AG04449 (cell line): ENCODE measurements at places on chromosomes 7 and 10.

DNA sequence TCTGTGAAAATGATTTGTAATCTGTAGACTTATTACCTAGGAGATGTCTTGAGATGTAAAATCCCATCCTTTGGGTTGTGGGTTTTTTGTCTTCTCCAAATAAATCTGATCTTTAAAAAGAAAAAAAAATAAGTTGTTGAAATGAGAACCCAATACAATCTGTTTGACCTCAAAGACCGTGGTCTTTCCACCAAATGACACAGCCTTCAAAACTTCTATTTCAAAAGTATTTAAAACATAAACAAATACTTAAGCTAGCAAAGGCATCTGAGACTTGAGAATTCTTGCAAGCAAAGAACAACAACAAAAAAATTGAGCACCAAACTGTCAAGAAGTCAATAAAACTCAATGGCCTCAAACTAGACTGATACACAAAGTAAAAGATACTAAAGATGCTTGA, 67.9 kb upstream of the HECW1 start:
- DNase-seq, result no peak

DNA sequence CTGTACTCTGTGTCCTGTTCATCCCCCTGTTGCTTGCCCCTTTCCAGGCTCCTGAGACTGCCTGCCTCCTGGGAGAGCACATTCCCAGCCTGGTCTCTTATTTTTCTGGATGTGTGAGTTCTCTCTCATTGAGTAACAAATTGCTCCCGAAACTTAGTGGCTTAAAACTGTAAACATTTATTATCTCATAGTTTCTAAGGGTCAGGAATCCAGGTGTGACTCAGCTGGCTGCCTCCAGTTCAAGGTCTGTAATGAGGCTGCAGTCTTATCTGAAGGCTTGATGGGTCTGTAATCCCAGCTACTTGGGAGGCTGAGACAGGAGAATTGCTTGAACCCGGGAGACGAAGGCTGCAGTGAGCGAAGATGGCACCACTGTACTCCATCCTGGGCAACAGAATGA, 53.6 kb upstream of the PRR15 start:
- DNase-seq, result no peak

- DNase-seq, result no peak
These were observed 59.8 kb upstream of the PDSS1 start for GRCh38 chr10:26637521-26638275.

DNA sequence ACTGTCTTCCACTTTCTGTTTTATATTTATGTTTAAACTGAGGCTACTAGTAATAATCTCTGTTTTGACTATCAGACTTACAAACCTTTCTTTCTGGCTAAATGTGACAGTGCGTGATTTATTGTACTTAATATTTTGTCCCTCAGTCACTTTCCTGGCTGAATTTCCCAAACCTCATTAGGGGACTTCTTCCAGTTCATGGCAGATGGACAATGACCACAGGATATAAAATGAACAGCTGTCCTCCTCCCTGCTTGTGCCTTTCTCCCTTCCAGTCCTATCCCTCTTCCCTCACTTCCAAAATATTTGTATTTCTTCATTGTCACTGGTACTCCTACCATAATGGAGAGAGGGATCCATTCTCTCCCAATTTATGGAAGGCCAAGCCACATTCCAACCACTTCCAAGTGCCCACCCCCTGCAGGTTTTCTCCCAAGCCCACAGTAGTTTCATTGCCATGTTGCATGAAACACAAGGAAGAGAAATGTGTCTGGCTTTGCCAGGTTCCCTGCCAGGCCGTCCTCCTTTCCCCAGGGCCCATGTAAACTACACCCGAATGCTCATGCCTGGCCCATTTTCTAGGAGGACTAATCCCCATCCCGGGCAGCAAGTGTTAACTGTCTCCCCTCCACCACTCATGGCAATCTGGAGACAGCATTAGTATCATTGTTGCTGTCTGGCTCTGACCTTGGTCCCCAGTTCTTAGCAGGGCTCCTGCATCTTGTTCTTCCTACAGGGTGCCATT, 269.5 kb upstream of the SLC26A5 start:
- DNase-seq, result no peak

DNA sequence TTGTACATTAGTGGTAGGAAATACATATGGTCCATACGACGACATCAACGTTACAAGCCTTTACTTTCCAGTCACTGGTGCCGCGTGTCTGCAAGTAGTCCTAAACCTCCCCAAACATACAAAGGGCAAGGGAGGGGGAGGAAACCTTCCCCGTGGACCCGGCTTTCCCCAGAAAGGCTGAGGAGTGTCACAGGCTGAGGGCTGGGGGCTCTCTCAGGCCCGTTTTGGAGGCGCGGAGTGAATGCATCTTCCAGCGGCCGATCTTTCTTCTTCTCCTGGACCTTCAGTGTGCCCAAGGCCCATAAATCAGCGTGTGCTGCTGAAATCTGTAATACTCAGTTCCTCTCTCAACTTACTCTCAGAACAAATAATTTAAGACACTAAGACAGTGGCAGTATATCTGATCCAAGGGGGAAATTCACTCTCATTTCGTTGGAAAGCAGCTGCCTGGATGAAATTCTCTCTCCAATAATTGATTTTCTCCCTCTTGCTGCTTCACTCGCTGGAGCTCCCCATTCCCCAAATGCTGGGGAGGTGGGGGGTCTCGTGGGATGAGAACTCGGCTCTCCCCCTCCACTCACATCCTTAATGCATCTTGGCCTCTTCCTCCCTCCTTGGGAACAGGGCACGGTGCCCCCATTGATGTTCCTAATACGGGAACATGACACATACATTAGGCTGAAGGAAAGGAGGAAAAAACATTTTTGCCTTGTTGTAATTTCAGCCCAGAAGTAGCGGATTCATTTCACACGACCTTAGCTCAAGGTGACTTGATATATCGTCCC, 126.1 kb downstream of the ADARB2 start:
- no peak for DNase-seq

GRCh38 chr10:29722777-29723176, 88.0 kb upstream of the SVIL start:
- no peak for DNase-seq

GRCh38 chr10:86642021-86642420, 12.3 kb upstream of the OPN4 start:
- no peak for DNase-seq

- DNase-seq, result no peak
These were observed 63.5 kb downstream of the LGI1 start for GRCh38 chr10:93821051-93821772.

- no peak for DNase-seq
These were observed 137.8 kb downstream of the MAPK8 start for GRCh38 chr10:48444266-48444665.

- DNase-seq, result no peak
These were observed 8.4 kb downstream of the NACAD start for GRCh38 chr7:45080265-45080957.

DNA sequence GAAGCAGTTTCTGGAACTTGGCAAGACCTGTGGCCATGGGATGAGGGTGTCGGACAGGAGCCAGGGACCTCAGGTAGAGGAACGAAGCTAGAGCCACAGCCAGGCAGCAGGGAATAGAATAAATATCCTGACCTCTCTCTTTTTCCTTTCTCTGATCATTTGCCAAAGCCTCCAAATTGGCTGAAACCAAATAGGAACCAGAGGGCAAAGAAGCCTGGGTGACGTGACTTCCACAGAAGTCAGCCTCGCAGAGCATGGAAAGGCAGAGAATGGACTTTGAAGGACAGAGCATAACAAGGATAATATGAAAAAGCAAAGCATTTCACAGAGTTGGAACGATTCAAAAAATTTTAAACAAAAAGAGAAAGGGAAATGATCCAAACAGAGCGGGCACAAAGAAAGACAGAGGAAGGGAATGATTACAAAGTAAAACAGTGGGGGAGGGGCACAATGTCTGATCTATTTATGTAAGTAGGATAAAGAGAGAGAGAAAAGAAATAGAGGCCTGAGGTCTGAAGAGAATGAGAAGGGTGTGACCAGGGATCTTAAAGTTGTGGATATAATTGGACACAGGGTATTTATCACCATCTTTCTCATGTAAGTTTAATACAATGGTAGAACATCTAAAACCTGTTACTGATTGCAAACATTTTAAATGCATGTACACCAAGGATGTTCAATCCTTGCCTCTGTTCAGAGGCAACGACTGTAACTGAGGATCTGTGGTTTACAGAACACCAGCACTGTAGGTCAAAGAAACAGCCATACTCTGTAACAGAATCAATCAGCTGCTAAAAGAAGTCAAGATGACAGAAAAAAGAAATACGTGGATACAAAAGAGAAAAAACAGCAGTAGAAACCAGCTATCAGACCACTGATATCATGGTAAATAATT, 4.5 kb upstream of the ZEB1 start:
- no peak for DNase-seq

DNA sequence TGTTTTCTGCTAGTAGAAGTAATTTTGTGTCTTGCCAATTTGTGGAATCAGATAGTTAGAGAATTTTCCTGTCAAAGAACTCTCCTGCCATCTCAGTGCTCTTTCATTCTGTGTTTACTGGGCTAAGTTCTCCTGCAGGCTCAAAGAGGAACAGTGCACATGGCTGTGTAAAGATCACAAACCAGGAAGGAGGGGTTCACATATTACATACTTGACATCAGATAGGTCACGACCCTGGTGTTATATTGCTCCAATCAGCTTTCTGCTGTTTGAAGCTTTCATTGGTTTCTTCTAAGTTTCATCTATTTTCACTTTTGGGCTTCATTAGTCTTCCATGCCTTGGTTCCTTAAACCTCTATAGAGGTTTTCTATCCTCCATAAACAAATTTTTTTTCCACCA, 13.5 kb upstream of the ELMO1 start:
- no peak for DNase-seq

GRCh38 chr7:81180573-81180972, 261.7 kb upstream of the SEMA3C start:
- DNase-seq, result no peak

GRCh38 chr10:8473205-8473604, 418.7 kb downstream of the GATA3 start:
- no peak for DNase-seq

- DNase-seq, result no peak
These were observed 17.9 kb downstream of the JCAD start for GRCh38 chr10:30041196-30042105.

GRCh38 chr10:71845410-71846405, 5.3 kb downstream of the PSAP start:
- no peak for DNase-seq

GRCh38 chr10:75040576-75040975, 70.9 kb upstream of the SAMD8 start:
- DNase-seq, result no peak

DNA sequence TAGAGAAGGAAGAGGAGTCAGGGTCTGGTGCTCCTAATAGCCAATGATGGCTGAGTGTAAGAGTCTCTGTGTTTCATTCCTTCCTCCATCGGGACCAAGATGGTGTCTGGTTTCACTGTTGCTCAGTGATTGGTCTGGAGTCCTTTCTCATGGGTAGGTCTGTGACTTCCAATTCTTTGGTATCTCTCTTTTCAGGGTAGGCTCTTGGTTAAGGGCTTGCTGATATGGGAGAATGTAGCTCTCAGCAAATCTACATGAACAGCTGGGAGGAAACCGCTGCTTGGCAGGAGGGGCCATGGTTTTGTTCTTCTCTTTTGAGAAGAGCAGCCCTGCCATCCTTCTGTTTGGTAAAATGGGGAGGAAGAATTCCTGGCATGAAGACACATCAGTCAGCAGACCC, 209.1 kb upstream of the PODXL start:
- DNase-seq, result no peak

DNA sequence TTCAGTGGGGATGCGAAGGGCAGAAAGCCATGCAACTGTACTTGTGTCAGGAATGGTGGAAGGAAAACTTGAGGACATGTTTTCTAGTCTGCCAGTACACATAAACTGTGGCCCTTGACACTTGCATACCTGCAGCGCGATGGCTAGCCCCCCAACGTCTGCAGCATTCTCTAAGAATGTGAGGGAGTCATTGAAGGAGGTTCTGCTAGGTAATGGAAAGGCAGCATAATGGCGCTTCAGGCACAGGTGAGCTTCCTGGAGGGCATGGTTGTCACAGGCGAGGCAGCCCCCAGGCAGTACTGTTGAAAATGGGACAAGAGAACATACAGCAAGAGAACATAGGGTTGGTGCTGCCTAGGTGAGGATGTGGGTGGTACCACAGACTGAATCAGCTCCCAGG, 3.5 kb downstream of the LLCFC1 start:
- no peak for DNase-seq

DNA sequence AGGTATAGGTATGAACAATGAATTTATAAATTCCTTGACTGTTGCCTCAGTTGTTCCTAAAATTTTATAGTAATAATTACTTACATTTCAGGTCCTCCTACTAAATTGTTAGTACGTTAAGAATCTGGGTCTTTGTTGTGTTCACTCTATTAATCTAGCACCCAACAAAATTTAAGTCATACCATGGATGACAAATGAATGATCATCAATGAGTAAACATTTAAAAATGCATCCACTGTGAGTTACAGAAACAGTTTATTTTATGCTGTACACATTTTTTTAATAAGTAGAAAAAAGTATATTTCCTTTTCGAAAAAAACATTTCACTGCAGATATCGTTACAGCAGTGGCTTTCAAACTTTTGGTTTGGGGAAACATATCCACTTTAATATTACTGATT, 265.2 kb downstream of the PCLO start:
- DNase-seq, result no peak

GRCh38 chr10:26448706-26449435, 10.7 kb downstream of the APBB1IP start:
- DNase-seq, result no peak

- no peak for DNase-seq
These were observed 7.6 kb downstream of the CUBN start for GRCh38 chr10:17122052-17122451.

DNA sequence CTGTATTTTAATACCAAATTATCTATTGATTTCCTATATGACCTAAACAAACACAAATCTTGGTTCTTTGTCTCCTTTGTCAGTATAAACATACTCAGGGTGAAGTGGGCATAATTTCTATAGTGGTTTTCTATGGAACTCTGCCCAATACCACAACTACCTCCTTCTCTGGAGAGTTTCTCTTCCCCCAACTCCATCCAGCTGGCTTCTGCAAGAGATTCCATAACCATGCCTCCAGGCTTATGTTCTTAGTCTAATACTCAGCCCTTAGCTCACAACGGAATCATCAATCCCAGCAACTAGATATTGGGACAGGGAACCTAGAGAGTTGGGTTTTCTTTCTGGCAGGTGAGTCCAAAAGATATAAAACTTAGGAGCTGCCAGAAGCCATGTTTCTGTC, 127.3 kb downstream of the TRIL start:
- no peak for DNase-seq

GRCh38 chr10:97463363-97464132, 17.6 kb downstream of the ZDHHC16 start:
- DNase-seq, result no peak

DNA sequence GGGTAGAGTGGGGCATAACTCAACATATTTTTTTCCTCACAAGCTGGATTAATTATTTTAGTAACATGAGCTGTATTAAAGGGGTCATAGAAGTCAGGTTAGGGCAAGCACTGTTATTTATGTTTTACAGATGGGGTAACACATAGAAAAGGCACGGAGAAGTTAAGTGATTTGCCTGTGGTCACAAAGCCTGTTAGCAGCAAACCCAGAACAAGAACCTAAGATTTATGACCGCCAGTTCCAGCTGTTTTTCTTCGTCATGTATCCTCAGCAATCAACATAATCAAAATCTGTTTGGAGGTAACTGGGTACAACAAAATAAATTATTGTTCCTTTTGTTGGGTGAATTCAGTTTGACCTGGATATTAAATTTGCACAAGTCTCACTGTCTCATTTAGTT, 57.2 kb upstream of the BET1 start:
- no peak for DNase-seq

- no peak for DNase-seq
These were observed 180.6 kb upstream of the CHRM2 start for GRCh38 chr7:136687693-136688322.

GRCh38 chr10:20454331-20454730, 442.8 kb downstream of the NEBL start:
- no peak for DNase-seq
